Activated CD4-positive, alpha-beta T cell treated with anti-CD3 and anti-CD28 coated beads for 36 hours (primary cell): ENCODE measurements at places on chromosomes 2 and 18. TPM values are rescaled to one million over a fixed set of nuclear protein-coding genes. Genes with fewer than 3 reads are reported as not detected.

GRCh38 chr2:20443276-20443920 is 3.5 kb upstream of the RHOB start:
- no peak overlapping the region for H3K27ac ChIP-seq
- H3K4me1 ChIP-seq = no peaks in the 10 kb centered on the region
- H3K27me3 ChIP-seq = peaks cover 29% of the 10 kb centered on the region

DNA sequence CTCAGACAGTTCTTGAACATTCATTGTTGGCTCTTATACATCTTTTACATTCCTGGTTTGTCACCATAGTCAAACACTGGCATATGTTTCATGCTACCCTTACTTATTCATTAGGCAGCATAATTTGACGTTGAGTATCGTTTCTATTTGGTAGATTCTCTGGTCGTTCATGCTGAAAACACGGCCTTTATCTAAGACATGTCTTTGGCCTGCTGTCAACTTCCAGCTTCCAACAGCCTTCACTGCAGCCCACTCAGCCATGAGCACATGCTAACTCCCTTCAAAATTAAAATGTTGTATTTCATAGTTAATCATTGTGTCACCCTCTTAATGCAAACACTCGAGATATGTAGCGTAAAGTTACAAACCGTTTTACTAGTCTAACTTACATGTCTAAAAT is 493.0 kb upstream of the NRP2 start:
- H3K4me1 ChIP-seq = no peaks in the 10 kb centered on the region
- H3K4me3 ChIP-seq = no peak overlapping the region
- no peaks in the 10 kb centered on the region for H3K27me3 ChIP-seq
- no peak overlapping the region for H3K27ac ChIP-seq
- no peaks in the 10 kb centered on the region for H3K36me3 ChIP-seq

- H3K27me3 ChIP-seq = no peaks in the 10 kb centered on the region
- no peaks in the 10 kb centered on the region for H3K36me3 ChIP-seq
- H3K4me1 ChIP-seq = no peaks in the 10 kb centered on the region
- no peak overlapping the region for H3K4me3 ChIP-seq
- no peak overlapping the region for H3K27ac ChIP-seq
- DNase-seq = no peak
Observed at GRCh38 chr2:186129767-186130581, 356.1 kb upstream of the ZC3H15 start.

DNA sequence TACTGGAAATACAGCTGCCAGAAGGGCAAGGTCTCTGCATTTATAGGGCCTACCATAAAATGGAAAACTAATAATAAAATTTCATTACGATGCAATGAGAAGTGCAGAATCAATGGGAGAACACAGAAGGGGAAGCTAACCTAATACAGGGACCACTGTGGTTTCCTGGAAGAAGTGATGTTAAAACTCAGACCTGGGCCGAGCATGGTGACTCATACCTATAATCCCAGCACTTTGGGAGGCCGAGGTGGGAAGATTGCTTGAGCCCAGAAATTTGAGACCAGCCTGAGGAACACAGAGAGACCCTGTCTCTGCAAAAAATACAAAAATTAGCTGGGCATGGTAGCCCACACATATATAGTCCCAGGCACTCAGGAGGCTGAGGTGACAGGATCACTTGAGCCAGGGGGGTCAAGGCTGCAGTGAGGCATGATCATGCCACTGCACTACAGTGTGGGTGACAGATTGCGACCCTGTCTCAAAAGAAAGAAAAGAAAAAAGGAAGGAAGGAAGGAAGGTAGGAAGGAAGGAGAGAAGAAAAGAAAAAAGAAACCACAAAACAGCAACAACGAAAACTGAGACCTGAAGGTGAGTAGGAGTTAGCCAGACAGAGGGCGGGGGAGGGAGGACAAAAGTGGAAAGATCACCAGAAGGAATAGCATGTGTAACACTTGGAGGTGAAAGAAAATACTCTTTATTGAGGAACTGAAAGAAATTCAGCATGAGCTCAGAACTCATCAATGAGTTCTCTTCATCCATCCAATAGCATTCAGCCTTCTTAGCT is 58.3 kb upstream of the DTNA start:
- DNase-seq = no peak
- H3K36me3 ChIP-seq = no peaks in the 10 kb centered on the region

- H3K4me3 ChIP-seq = no peak overlapping the region
- no peak overlapping the region for H3K27ac ChIP-seq
- DNase-seq = peak; percentile 54
- no peaks in the 10 kb centered on the region for H3K36me3 ChIP-seq
Observed at GRCh38 chr18:63505566-63506335, 29.0 kb downstream of the SERPINB5 start.

DNA sequence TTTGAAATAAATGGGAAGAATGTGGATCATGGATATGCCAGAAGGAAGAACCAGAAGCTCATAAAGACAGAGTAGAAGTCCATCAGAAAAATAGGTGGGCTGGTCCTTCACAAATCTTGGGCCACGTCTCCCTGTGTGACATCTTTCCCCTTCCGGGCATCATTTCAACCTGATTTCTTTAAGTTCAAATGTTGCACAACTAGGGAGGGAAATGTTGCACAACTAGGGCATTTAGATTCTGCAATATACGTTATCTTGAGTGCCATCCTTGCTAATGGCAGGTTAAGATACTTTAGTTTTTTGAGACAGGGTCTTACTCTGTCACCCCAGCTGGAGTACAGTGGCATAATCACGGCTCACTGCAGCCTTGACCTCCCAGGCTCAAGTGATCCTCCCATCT is 129.6 kb downstream of the CERS6 start:
- H3K27ac ChIP-seq = no peak overlapping the region
- H3K27me3 ChIP-seq = no peaks in the 10 kb centered on the region
- peaks cover 4% of the 10 kb centered on the region for H3K36me3 ChIP-seq
- peaks cover 41% of the 10 kb centered on the region for H3K4me1 ChIP-seq

DNA sequence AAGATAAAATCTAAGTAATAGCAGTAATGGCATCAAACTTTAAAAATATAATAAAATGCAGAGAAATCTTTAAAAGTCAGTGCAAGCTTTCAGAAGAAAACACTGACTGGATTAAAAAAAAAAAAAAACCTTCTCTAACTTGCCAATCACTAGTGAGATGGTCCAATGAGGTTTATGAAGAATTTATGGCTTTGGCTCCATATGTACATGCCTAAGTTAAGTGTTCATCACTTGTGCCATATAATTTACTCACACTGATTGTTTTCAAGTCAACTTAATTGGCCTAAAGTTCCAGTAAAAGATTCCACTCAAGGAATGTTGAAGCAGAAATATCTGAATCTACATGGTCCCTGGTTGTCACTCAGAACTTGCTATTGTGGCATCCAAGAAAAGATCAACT is 40.7 kb upstream of the RAB27B start:
- H3K27me3 ChIP-seq = no peaks in the 10 kb centered on the region
- H3K36me3 ChIP-seq = no peaks in the 10 kb centered on the region
- no peak overlapping the region for H3K4me3 ChIP-seq

DNA sequence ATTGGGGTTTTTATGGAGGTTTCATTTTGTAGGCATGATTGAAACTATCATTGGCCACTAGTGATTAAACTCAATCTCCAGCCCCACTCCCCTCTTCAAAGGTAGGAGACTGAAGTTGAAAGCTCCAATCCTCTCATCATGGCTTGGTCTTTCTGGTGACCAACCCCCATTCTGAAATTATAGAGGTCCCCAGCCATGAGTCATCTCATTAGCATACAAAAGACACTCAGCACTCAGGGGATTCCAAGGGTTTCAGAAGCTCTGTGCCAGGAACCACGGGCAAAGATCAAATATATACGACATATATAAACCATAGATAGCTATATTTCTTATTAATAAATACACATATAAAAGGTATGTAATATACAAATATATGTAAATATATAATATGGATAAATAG is 256.0 kb upstream of the POU3F3 start:
- no peak for DNase-seq
- no peak overlapping the region for H3K27ac ChIP-seq
- H3K4me3 ChIP-seq = no peak overlapping the region
- H3K36me3 ChIP-seq = no peaks in the 10 kb centered on the region
- peaks cover 2% of the 10 kb centered on the region for H3K4me1 ChIP-seq
- peaks cover 6% of the 10 kb centered on the region for H3K27me3 ChIP-seq

DNA sequence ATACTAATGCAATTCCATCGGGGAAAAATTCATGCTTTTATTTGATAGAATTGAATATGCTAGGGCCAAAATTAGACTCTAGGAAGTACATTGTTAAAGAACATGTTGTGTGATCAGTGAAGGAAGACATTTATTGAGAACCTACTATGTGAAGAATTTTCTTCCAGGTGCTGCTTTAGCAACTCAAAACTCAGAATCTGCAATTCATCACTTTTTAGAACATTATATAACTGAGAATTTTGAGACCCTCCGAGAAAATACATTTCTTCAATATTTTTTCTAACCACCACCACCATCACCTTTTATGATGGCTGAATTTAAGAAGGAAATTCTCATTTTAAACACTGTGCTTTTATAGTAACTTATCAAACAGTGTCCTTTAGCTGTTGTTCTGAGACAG is 315.2 kb downstream of the FIGN start:
- H3K4me3 ChIP-seq = no peak overlapping the region
- H3K36me3 ChIP-seq = no peaks in the 10 kb centered on the region
- no peak for DNase-seq
- no peak overlapping the region for H3K27ac ChIP-seq
- no peaks in the 10 kb centered on the region for H3K27me3 ChIP-seq

RMC1 gene
- 28.7 TPM for total RNA-seq
